ENCODE measurements at places on chromosomes 6 and 20. TPM values are rescaled to one million over a fixed set of nuclear protein-coding genes. Genes with fewer than 3 reads are reported as not detected.

Gene HLA-DRB1
- total RNA-seq = not detected

Gene PTGIS
- 1.6 TPM for total RNA-seq

Gene PRDM13
- not detected for total RNA-seq

GRCh38 chr6:136334853-136335252, 45.2 kb upstream of the BCLAF1 start:
- H3K4me3 ChIP-seq = no peak overlapping the region
- DNase-seq = no peak
- H3K27me3 ChIP-seq = peaks cover 11% of the 10 kb centered on the region
- peaks cover 3% of the 10 kb centered on the region for H3K4me1 ChIP-seq

DNA sequence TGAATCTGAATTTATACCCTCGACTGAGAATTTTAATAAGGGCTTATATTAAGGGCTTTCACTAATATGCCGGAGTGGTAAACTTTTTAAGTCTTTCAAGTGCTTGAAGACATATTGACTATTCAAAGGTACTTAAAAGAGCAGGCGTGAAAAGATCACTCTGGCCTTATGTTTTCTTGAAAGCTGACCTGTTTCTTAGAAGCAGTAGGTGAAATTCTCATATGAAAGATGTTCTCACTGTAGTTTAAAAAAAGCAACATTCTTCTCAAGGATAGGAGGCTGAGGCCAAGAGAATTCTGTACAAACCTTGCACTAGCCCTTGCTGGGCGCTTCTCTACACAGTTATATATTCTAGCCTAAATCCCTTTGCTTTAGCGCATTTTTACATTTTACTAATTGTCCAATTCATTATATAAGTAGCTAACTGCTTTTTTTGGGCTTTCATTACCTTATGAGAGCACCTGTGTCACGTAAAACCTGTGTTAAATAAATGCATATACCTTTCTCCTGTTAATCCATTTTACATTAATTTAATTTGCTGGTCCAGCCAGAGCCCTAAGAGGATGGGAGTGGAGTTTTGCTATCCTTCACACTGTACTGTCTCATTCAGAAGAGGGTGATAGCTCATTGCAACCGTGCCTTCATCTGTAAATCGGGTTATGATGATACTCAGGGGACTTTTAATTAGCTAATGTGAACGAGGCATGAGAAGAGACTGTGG, 59.6 kb upstream of the HFE start:
- H3K27me3 ChIP-seq = no peaks in the 10 kb centered on the region
- H3K36me3 ChIP-seq = no peaks in the 10 kb centered on the region
- H3K4me1 ChIP-seq = peaks cover 4% of the 10 kb centered on the region
- no peak for DNase-seq
- peak overlapping the region; percentile 18 for H3K27ac ChIP-seq
- peak overlapping the region; percentile 68 for H3K4me3 ChIP-seq

Gene TMEM30A
- total RNA-seq = 206 TPM
